ENCODE measurements at places on chromosomes 4 and X.

DNA sequence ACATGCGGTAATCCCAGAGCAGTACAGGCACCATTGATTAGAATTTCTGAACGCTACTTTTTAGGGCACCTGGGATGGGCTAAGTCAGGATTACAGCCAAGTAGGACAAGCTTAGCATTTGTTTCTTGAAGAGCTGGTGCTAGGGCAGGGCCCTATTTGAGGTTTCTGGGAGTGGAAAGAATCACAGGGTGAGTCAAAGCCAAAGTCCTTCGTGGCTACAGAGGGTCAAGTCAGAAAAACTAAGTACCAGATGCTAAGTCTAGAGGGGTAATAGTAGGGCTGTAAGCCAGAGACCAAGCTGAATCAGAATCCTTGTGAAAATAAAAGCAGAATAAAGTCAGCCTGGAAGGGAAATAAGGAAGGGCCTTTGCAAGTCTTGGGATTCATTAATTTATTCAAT, 448.6 kb downstream of the ZIC3 start:
- H3K27me3 ChIP-seq: no peaks in the 10 kb centered on the region
- no peak for DNase-seq
- H3K27ac ChIP-seq: no peak overlapping the region
- no peaks in the 10 kb centered on the region for H3K36me3 ChIP-seq
- no peaks in the 10 kb centered on the region for H3K4me1 ChIP-seq
- no peak overlapping the region for H3K4me3 ChIP-seq

DNA sequence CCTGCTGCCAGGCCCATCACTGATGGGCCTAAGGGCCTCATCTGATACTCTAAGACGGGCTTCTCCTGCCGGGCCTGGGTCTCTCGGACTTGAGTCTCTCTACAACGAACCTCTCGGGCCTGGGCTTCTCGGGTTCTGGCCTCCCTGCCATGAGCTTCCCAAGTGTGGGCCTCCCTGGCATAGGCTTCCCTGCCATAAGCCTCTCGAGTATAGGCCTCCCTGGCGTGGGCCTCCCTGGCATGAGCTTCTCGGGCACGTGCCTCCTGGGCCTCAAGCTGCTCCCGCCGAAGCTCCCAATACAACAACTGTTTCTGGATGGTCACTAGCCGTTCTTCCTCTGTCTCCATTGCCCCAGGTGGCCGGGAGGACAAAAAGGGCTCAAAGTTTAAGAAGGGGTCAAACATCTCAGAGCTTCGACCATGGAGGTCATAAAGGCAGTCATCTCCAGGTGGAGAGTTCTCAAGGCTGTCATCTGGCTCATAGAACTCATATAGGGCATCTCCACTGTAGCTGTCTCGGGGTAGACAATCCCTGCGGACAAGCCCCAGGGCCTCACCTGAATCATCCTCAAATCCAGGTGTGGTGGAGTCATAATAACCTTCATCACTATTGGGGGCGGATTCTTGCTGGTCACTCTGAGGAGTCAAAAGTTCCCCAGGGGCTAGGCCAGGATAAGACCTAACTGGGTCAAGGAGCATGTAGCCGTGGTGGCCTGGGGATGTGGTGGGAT, 14.1 kb downstream of the AMER1 start:
- peaks cover 9% of the 10 kb centered on the region for H3K36me3 ChIP-seq
- H3K27me3 ChIP-seq: no peaks in the 10 kb centered on the region
- no peaks in the 10 kb centered on the region for H3K4me1 ChIP-seq
- DNase-seq: no peak

DNA sequence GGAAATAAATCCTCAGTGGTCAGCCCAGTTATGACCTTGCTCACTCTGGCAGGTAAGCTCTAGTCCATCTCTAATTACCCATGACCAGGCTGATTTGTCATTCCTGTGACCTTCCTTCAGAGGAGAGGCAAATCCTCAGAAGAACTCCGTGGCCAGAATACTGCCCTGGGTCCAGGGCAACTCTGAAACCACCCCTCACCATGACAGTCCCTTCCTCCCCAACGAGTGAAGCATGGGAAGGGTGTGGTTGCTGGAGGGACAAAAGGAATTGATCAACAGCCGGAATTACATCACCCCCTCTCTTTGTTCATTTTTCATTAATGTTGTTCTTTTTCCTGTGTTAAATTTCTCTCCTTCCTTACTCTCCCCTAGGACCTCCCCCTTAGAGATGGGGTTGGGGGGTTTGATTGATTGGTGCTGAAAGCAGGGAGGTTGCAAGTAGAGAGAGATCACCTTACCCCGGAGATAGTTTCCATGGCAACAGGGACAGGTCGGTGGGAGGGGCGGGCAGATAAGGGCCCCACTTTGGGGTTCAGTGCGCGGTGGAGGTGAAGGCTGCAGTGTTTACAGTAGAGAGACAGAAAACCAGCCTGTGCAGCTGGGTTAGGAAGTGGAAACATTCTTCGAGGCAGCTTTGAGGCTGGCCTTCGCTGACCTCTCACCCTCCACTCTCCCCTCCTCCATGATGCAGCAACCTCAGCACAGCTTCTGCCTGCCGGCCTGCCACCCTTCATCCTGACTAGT, 647.4 kb downstream of the BCOR start:
- H3K27me3 ChIP-seq: no peaks in the 10 kb centered on the region
- H3K4me3 ChIP-seq: no peak overlapping the region
- H3K36me3 ChIP-seq: no peaks in the 10 kb centered on the region
- no peak overlapping the region for H3K27ac ChIP-seq
- no peak for DNase-seq

GRCh38 chr4:119580293-119580692, 48.3 kb downstream of the PDE5A start:
- no peak overlapping the region for H3K27ac ChIP-seq
- H3K36me3 ChIP-seq: no peaks in the 10 kb centered on the region
- no peak for DNase-seq

GRCh38 chrX:72057849-72058248, 73.9 kb downstream of the RTL5 start:
- no peak for DNase-seq
- H3K4me1 ChIP-seq: peaks cover 3% of the 10 kb centered on the region
- no peak overlapping the region for H3K27ac ChIP-seq
- H3K36me3 ChIP-seq: no peaks in the 10 kb centered on the region
- no peaks in the 10 kb centered on the region for H3K27me3 ChIP-seq
- H3K4me3 ChIP-seq: no peak overlapping the region

DNA sequence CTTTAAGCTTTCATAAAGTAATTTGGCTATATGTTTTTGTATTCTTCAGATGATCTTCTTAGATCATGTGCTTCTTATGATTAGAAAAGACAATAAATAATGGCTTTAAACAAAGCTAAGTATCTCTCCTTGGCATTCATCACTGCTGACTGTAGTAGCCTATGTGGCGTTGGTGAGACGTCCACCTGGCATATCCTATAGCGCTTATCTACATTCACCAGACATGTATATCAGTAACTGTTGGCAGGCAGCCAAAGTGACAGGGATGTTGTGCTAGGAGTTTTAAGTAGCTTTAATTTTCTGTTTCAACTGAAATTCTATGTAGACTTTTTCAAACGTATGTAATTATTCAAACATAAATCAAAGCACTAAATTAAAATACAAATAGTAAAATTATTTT, 276.4 kb downstream of the IL15 start:
- no peak overlapping the region for H3K27ac ChIP-seq
- H3K27me3 ChIP-seq: no peaks in the 10 kb centered on the region
- no peaks in the 10 kb centered on the region for H3K36me3 ChIP-seq
- no peaks in the 10 kb centered on the region for H3K4me1 ChIP-seq

- no peaks in the 10 kb centered on the region for H3K27me3 ChIP-seq
Observed at GRCh38 chrX:727738-728621, 97.4 kb downstream of the SHOX start.

DNA sequence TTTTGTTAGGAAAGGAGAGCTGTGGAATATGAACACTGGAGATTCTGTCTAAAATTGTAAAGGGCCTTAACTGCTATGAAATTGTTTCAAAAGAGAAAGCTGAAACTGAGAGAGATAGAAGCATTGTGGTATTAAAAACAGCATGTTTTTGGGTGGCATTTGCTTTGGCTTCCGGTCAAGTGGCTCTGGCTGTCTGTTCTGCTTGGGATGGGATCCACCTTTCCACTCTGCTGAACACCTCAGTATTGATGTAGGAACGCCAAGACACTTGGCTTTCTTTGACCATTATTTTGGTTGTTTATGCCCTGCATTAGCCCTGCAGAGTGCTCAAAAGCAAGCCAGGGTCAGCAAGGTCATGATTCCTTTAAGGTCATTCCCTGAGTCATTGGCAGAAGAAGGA, 199.7 kb downstream of the SLC4A4 start:
- no peaks in the 10 kb centered on the region for H3K27me3 ChIP-seq
- H3K27ac ChIP-seq: no peak overlapping the region
- no peak for DNase-seq
- H3K4me1 ChIP-seq: no peaks in the 10 kb centered on the region

Data from CD4-positive, alpha-beta T cell (primary cell).